ENCODE measurements at places on chromosomes 7 and 10.
A peak's percentile ranks its signal among the peaks of the same experiment; 100 is the strongest.

DNA sequence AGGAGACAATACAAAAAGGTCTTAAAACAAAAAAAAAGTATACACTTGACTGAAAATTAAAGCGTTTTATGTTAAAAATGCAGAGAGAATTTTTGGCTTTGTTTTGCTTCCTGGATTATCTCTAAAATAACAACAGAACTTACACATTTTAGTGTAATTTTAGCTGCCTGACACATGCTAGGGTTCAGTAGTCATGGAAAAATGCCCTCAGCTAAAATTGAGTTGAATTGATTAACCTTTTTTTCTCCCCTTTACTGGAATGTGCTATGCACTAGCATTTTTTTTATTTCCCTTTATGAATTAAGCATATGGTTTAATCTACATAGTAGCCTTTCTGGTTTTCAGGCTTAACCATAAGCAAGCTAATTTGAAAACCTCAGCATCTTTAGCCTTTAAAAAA lies 89.9 kb downstream of the ZNF277 start:
- no peak for DNase-seq

GRCh38 chr7:29397398-29397797 lies 166.2 kb upstream of the PRR15 start:
- DNase-seq = no peak

- DNase-seq = peak; percentile 79
Measured at GRCh38 chr7:17593819-17594419, 295.5 kb downstream of the AHR start.

GRCh38 chr10:75068523-75068922 lies 42.9 kb upstream of the SAMD8 start:
- no peak for DNase-seq

GRCh38 chr7:145915679-145916078 lies 200.9 kb upstream of the CNTNAP2 start:
- no peak for DNase-seq

GRCh38 chr7:40205992-40206391 lies 71.2 kb downstream of the SUGCT start:
- no peak for DNase-seq

DNA sequence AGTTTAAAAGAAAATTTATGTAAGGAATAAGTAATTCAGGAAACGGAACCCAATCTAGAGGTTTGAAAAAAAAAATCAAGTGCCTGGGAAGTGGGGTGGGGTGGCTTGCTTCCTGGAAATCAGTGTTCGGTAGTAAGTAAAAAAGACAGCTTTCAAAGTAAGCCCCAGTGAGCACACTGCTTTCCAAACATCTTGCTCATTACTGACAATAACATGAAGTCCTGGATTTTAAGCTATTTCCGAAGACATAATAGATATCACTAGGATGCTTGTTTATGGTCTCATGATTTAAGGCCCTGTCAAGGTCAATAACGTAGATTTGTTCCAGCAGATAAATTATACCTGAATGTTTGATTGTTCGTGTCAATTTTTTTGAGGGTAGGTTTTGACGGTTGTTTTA lies 1.3 kb downstream of the STAMBPL1 start:
- DNase-seq = peak; percentile 36

DNA sequence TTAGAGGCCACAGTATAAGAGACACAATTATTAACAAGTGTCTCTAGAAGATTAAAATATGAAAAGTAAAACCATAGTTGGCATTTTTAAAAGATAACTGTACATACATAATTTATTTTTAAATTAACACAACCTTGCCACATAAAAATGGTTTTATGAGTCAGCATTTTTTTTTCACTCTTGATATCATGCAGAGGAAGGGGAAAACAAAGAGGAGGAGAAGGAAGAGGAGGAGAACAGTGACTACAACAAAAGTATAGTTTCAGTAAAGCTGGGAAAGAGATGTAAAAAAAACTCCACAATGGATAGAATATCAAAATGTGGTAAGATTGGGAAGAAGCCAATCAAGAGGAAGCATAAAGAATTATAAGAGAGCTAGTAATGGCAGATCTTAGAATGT lies 34.0 kb downstream of the CH25H start:
- DNase-seq = no peak

DNA sequence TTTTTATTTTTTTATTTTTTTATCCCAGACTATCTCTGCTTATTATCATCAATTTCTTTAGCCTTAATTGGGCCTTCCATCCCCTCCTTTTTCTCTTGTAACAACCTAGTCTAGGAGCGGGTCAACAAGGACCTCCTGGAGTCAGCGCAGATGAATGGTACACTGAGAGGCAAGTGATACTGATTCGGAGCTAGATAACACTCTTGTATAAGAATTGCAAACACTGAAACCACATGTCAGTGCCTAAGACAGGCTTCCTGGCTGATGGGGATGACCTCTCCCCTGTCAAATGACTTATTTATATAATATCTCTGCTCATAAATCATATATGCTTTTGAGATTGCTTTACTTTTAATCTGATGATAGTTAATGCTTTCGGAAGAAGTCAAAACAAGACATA lies 22.7 kb downstream of the BPGM start:
- no peak for DNase-seq

DNA sequence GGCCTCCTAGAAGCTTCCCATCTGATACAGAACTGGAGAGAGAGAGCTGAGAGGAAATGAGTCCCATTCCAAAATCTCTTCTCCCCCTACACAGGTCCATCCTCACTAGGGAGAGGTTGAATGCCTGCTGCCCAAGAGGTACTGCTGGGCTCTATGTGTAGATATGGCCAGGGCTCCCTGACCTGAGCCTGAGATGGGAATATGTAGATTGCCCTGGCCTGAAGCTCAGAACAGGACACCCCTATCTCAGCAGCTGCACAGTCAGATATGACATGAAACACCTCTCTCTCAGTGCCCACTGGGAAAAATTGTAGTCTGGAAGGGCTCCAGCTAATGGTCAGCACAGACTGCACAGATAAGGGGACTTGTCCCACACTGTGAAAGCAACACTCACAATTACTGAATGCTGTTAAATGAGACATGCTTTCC lies 3.1 kb upstream of the IFIT1B start:
- no peak for DNase-seq

DNA sequence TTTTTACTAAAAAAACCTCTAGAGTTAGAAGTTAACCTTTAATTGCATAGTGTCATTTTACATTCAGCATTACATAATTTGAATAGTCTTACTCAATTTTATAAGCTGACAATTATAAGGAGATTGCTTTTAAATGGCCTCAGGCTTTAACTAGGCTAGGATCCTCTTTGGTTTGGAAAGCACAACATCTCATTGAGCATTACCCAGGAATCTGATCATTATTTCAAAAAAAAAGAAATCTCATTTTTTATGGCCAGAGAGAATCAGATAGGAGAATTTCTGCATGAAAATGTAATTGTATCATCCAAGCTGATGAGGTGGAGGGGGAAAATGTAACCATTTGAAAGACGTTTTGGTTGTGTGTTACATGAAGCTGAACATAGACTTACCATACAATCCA lies 324.9 kb upstream of the POT1 start:
- DNase-seq = no peak

DNA sequence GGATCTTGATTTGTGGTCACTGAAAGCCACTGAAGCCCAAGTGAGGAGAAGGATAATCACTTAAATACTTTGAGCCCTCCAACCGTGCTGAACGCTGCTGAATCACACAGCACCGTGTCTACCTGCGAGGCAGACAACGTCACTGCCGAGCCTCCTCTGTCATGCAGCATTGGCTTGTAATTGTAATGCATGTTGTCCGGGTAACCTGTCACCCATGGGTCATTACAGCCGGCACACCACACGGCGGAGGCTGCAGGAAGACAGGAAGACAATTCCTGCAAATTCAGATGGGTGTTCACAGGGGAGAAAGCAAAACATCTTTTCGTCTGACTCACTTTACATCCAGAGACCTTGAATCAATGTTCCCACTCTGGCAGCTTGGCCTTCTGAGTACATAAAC lies 546.1 kb upstream of the FOXK1 start:
- DNase-seq = no peak

DNA sequence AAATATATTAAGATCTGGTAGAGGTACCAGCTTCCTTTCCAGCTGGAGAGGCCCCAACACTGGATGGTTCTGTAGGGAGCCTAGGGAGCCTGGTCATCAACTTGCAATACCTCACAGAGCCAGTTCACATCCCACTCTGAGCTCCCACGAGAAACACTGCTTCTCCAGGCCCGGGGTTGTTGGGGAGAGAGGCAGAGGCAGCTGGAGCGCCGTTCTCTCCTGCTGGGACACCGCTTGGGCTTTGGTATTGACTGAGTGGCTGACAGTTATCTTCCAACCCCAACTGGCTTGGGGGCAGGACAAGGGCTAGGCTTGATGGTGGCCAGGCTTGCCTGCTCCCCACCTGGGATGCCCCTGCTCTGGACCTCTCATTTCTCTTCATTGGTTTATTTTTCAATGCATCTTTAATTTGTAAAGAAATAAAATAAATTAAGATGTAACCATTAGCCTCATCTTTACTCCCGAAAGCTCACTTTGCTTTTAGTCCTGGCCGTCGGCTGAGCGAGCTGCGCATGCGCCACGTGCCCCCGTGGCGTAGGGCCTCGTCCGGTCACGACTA lies 10.0 kb upstream of the CHCHD1 start:
- DNase-seq = peak; percentile 93

DNA sequence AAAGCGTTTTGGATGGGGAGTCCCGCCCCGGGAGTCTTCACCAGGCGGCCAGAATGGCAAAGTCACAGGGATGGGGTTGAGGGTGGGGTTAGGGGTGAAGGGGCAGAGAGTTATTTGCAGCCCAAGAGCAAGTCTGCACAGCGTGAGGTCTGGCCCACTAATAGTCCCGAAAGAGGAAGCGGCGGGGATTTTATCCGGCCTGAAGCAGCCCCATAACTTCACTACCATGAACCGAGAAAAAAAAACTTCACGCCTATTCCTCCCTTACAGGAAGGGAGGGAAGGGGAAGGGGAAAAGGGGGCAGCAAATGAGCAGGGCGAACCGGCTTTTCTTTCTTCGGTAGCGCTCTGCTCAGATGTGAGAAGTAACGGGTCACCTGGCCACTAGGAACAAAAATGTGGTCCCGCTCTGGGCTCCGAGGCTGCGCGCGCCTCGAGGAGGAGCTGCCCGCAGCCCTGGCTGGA lies 712 bp downstream of the ITPRIP start:
- no peak for DNase-seq

- no peak for DNase-seq
Measured at GRCh38 chr10:121088524-121088923, 237.4 kb downstream of the WDR11 start.

- DNase-seq = no peak
Measured at GRCh38 chr7:37684927-37685326, 1.4 kb downstream of the GPR141 start.

- no peak for DNase-seq
Measured at GRCh38 chr10:114498413-114499111, 94.3 kb upstream of the AFAP1L2 start.

DNA sequence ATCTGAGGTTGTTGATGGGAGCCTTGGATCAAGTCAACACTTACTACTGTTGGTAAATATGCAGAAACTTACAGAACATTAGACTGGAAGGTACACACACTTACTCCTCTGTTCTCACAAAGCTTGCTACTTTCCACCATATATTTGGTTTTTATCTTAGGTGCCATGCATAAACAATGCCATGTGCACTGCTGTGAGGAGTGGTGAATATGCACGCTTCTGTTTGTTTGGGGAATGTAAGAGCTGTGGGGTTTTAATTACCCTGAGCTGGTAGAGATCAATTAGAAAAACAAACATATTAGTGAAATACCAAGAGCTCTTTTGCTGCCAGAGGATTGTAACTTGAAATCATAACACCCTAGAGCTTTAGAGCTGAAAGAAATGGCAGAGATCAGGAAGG lies 79.8 kb upstream of the ARID5B start:
- DNase-seq = no peak

- no peak for DNase-seq
Measured at GRCh38 chr10:95435548-95436279, 125.5 kb downstream of the SORBS1 start.

DNA sequence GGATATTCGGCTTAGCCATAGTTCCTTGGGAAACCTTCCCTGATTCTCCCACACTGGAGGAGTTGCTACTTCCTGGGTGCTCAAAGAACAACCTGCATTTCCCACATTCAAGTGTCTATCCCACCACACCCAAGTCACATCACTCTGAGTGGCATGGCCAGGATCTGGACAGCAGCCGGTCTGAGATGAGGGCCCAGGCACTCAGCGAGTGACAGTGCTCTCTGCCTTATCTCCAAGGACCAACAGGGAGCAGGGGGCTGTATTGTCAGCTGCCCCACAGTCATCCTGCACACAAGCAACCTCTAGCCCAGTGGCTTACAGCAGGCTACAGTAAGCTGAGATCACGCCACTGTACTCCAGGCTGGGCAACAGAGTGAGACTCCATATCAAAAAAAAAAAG lies 16.1 kb upstream of the SLC18A3 start:
- no peak for DNase-seq

DNA sequence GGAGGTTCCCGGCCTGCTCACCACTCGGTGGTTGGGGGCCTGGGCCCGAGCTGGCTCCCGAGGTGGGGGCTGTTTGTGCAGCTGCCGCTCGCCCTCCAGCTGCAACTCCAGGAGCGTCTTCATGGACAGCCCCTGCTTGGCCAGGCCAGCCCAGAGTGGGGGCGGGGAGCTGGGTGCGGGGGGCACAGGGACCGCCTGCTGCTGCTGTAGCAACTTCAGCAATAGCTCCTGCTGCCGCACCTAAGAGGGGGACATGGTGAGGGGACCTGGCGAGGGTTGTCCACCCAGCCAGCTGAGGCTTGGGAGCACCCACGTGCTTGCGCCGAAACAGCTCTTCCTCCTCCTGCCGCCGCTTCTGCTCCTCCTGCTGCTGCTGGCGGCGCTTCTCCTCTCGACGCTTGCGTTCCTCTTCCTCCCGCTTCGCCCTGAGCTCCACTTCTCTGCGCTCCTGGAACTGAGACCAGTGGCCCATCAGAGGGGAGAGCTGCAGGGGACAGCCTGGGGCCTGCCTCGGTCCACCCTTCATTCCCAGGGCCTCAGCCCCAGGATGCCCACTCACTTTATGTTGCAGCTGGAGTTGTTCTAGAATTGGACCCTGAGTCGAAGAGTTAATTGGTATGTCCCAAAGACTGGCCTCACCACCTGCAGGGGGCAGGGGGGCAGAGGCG lies 9.6 kb downstream of the GNB2 start:
- no peak for DNase-seq

DNA sequence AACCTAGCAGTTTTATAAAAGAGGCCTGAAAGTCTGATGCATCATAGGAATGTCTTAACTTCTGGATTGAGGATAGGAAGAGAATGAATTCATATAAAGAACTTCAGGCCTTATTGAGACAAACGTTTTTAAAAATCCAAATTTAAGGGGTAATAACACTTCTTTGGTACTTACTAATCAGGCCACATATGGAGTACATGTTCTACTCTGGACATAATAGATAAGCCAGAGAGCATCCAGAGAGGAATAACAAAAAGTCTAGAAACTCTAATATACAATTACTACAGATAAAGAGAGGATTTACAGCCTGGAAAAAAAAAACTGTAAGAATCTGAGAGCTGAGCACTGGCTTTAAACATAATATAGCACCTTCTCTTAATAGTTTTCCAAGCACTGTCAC lies 2.9 kb downstream of the MTPAP start:
- no peak for DNase-seq

- DNase-seq = no peak
Measured at GRCh38 chr7:32194537-32194936, 124.3 kb upstream of the PDE1C start.

- DNase-seq = no peak
Measured at GRCh38 chr10:62380016-62380415, 5.8 kb downstream of the ZNF365 start.

- DNase-seq = no peak
Measured at GRCh38 chr10:96269438-96270300, 1.7 kb downstream of the BLNK start.

- DNase-seq = no peak
Measured at GRCh38 chr10:35765066-35765527, 123.0 kb upstream of the FZD8 start.
